Caki2 (cell line): ENCODE measurements at places on chromosomes 7 and 10.
A peak's percentile ranks its signal among the peaks of the same experiment; 100 is the strongest.

DNA sequence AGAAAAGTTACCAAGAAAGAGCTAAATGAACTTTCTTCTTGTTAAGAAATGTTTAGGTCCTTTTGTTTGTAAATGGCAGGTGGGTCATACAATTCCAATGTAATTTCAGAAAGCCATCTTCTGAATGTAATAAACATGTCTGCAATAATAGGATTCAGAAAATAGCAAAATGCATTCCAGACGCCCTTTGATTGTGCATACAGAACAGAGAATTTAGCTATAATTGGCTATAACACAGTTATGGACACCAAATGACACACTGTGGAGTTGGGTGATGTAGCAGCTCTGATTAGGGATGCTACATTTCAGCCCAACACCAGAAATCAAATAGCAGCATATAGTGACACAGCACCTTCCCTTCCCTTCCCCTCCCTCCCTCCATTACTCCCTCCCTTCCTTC, 240.8 kb downstream of the SNX10 start:
- DNase-seq: no peak

DNA sequence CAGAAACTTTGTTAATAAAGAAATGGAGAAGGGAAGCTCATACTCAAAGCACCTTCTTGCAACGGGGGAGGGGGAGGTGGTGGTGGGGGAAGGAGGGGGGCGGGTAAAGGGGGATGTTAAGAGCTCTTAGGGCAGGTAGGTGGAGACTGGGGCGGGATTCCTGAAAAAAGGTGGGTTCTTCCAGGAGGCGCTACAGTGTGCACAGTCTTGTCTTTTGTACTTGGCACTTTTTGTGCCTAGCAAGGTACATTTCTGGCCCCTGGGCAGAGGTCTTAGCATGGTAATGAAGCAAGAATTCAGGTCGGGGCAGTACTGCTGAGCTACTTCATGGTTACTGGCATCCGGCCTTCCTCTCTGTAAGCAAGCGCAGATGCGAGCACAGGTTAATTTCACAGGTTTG, 15.2 kb upstream of the LAMB4 start:
- no peak for DNase-seq

GRCh38 chr7:116097365-116098009, 66.9 kb upstream of the TFEC start:
- DNase-seq: peak; percentile 57

DNA sequence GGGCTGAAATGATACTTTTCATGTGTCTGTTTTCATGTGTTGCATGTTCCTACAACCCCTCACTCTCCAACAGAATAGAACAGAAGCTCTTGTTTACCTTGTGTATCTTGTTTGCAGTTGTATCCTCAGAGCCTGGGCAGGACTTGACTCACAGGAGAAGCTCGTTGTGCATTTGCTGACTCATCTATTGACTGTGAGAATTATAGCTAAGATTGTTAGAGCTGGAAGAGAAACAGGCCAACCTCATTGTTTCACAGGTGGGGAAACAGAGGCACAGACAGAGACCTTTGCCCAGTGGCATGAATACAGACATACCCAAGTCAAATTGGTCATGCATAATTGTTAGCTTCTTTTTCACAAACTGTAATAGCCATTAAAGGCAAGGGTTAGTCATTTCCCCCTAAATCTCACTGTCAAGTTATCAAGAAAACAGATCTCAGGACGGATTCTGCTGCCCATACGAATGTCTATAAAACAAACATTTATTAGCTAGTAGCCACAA, 4.6 kb upstream of the TSPAN15 start:
- peak; percentile 77 for DNase-seq

DNA sequence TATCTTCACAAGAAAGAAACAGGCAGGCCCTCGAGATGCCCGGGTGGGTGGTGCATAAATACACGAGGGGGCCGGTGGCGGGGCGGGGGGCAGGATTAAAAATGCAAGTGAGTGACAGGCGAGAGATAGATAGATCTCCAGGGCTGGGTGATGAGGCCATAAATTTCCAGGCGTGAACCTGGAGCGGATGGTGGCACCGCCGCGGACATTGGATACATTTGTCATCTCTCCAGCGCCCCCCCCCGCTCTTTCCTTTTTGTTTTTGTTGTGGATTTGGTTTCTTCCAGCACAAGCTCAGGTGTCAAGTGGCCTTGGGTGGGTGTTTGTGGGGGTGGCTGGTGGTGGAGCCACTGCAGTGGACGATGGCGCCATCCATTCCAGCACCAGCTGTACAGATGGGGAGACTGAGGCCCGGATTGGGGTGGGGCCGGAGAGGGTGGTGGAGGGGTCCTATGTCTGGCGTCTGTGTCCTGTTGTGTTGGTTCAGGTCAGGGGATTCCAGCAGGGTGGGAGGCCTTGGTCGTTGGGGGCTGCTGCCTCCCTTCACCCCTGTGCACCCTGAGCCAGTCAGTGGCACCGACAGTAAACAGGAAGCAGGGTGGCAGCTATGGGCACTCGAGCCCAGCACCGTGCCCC, 2.9 kb downstream of the ELFN1 start:
- no peak for DNase-seq

- no peak for DNase-seq
Observed at GRCh38 chr10:79352035-79352877, 5.0 kb downstream of the PPIF start.

DNA sequence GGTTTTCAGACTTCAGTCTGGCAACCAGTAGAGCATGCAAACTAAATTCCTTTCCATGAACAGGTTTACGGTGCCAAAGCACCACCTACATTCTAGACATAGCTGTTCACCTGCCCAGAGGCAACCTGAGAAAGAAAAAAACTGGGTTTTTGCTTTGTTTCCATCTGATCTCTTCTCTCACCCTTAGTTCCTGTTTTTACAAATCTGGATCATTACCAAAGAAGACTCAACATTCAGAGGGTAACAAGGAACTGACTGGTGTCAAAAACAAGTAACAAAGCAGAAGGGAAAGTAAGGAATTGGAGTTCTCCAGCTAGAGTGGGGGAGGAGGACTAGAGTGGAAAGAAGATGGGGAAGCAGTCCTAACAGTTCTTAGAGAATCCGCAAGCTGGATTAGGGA, 36.4 kb downstream of the CPVL start:
- DNase-seq: peak; percentile 58

- peak; percentile 10 for DNase-seq
Observed at GRCh38 chr7:78226059-78226719, 427.6 kb downstream of the PHTF2 start.

DNA sequence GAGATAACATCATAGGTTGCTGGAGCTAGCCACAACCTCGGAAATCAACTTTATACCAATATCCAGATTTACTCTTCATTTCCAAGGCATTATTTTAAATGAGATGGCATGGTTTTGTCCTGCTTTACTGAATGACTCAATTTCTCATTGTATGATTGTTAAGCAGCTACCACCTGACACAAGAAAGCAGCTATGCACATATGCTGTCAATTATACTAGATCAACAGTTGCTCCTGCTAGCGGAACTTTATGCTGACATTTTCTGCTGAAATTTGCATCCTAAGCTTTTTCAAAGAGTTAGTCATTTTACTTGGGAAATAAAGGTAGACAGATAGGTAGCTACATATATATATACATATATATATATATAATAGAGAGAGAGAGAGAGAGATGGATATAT, 8.9 kb upstream of the CH25H start:
- no peak for DNase-seq

GRCh38 chr7:116315803-116316202, 105.5 kb downstream of the TES start:
- no peak for DNase-seq

GRCh38 chr7:155857141-155857540, 44.9 kb upstream of the SHH start:
- DNase-seq: no peak

DNA sequence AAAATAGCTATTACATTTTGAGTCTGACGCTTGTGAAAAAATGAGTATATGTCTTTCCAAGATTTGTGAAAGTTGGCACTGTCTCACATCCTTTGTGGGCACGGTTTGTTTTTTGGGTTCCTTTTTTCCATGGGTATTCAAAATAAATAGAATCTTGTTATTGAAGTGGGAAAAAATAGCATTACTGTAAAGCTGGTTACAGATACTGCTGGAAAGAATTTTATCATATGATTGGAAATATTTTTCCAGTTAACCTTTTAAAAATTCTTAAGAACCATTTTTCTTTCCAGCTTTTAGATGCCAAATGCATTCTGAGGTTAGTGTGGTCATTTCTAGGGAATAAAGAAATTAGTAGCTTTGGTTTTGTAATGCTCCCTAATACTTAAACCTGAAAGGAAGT, 11.4 kb downstream of the NET1 start:
- no peak for DNase-seq

DNA sequence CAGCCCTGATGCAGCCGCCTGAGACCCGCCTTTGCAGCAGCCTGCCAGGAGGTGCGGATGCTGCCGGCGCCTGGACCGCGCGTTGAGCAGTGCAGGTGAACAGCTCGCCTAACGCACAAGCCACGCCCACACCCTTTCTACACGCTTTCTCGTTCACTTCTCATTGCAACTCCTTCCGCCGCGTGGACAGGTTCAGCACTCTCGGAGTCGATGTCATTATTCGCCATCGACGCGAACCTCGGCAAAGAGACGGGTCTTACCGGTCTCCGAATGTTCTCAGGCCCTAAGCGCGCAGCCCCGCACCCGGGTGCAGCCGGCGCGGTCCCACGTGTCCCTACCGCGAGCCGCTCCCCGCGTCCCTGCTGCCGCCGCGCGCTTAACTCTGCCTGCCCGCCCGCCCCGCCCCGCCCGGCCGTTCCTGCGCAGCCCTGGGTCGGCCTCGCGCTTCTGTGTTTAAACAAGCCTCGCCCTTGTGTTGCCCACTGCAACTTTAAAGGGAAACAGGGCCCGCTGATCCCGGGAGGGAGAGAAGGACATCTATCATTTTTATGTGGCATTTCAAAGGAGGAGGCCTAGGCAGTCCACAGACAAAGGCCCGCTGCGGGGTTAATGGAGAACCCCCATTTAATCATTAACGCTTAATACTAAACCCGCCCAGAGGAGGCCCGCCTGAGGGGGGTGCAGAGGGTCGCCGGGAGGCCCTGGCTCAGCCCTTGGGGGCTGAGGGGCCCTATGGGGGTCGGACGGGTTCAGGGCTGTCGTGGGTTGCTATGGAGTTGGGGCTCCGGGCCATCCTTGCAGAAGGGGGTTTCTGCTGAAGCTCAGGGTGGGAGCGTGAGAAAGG, 128.5 kb downstream of the WDR11 start:
- DNase-seq: peak; percentile 76

DNA sequence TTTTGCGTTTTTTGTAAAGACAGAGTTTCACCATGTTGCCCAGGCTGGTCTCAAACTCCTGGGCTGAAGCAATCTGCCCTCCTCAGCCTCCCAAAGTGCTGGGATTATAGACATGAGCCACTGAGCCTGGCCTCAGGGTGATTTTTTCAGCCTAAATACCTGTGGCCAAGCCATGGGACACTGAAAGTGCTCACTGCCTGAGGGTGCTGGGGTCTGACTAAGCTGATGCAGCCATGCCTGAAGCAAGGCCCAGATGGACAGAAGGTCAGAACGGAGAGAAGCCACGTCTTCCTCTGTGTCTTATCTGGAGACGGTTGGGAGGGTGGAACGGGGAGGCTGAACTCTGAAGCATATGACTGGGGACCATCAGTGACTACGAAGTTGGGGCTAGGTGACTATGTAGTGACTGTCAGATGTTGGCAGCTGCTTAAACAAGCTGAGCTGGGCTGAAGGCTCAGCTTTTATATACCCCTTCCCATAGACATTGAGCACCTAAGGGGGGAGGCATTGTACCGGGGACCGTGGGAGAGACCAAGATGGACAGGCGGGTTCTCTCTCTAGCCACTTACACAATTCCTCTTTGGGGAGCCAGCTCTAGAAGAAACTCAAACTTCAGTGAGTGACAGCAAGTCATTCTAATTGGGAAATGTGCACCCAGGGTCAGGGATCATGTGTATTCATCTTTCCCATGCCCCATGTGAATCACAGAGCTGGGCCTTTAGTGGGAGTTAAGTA, 73.3 kb upstream of the HABP2 start:
- no peak for DNase-seq

GRCh38 chr10:30737931-30738391, 108.4 kb upstream of the LYZL2 start:
- DNase-seq: no peak

GRCh38 chr7:8590791-8591190, 157.4 kb downstream of the NXPH1 start:
- DNase-seq: no peak

GRCh38 chr7:5223646-5224340, 33.8 kb downstream of the WIPI2 start:
- DNase-seq: no peak

DNA sequence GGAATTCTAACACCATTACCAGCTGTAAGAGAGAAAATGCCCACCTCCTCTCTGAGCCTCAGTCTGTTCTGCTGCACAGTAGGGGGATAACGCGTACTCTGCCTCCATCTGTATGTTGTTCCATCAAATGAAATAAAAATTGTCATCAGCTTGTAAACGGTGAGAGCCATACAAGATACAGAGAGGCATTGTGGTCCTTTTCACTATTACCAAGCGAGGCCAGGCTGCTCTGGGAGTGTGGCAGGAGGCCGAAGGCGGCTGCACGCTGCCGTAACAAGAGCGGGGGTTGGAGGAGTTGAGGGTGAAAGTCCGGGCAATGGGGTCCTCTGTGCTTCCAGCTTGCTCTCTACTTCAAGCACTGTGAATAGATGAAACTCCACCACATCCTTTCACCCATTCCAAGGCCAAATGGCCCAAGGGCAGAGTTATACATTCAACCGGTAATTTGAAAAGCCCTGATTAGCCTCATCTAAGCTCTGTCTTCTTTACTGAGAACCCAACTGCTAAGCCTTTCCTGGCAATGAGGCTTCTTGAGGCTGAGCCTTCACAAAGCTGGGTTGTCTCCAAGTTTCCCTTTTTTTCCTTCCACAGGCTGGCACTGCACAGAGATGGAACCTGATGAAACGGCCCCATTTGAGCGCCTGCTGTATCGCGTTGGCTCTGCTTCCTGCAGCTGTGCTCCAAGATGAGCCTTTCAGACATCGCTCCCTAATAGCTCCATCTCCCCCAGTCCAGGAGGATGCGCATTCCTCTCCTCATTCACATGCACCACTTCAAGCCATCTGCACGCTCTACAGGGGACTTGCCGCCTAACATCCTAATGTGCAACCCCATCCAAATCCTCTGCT, 47.2 kb downstream of the PYROXD2 start:
- no peak for DNase-seq

DNA sequence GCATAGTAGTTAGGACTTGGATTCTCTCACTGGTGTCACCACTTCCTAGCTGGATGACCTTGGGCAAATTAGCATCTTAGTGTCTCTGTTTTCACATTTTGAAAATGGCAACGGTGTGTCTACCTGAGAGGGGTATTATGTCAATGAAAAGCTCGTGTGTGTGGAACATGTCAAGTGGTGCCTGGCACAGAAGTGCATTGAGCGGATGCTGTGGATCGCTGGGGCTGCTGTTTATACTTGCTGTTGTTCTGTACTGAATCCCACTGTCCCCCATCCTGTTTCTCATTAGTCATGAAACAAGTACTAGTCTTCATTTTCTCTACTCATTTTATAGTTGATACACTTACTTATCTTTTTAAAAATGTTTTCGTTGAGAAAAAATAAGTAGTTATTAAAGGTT, 26.1 kb downstream of the RBM33 start:
- no peak for DNase-seq

DNA sequence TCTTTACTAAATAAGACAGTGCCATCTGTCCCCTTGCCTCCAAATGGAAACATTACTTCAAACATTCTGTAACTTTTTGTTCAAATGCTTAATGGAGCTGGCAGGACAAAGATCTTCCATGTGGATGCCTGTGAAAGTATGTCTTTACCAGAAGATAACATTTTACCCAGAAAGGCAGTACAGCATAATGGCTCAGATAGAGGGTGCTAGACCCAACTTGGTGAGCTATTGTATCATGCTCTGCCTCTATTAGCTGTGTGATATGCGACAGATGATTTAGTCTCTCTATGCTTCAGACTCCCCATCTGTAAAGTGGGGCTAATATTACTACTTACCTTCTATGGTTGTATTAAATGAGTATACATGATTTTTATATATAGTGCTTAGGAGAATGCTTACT, 8.8 kb upstream of the SMKR1 start:
- DNase-seq: no peak
